ENCODE measurements at places on chromosomes 4 and X.

DNA sequence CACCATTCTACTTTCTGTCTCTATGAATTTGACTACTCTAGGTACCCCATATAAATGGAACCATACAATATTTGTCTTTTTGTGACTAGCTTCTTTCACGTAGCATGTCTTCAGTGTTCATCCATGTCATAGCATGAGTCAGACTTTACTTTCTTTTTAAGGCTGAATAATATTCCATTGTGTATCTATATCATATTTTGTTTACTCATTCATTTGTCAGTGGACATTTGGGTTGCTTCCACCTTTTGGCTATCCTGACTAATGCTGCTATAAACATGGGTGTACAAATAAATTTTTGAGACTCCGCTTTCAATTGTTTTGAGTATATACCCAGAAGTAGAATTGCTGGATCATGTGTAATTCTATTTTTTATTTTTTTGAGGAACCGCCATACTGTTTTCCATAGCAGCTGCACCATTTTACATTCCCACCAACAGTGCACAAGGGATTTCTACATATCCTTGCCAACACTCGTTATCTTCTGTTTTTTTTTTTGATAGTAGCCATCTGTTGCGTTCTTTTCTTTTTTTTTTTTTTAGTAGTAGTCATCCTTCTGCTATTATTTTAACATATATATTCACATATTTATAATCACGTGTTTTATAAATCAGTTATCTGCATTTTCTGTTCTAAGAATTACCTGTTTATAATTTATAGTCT is 158.0 kb upstream of the MED14 start:
- no peak for DNase-seq

DNA sequence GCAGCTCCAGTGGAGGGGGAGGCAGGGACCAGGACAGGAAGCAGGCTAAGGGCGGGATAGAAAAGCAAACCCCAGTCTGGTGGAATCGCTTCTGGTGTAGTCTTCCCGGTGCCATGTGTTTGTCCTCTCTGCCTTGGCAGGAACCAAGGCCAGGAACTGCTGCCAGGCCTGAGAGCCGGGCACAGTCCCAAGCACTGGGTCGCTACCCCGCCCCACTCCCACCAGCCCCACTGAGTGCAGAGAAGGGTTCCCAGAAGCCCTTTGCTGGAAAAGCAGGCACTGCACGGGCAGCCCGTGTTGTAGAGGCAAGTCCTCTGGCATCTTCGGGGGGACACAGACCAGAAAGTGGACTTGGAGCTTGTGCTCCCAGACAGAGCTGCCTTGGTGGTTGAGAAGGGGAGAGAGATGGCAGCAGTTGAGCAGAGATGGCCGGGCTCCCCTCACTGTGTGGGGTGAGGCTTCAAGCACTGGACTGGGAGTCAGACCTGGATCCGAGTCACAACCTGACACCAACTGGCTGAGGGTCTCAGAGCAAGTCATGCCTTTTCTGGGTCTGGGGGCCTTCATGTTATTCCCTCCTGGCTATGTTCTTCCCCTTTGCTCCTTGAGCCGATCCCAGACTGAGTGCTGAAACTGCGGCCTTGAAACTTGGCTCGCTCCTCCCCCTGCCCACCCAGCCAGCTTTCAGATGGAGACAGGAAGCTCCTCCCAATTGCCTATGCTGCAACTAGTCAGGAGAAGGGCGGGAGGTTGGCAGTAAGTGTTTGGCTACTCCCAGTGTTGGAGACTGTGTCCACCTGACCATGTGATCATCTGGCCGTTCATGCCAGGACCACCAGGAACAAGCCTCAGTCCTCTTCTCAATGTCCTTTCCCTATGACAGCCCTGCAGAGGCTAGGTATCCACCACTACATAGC is 59.7 kb upstream of the MTM1 start:
- no peak for DNase-seq

DNA sequence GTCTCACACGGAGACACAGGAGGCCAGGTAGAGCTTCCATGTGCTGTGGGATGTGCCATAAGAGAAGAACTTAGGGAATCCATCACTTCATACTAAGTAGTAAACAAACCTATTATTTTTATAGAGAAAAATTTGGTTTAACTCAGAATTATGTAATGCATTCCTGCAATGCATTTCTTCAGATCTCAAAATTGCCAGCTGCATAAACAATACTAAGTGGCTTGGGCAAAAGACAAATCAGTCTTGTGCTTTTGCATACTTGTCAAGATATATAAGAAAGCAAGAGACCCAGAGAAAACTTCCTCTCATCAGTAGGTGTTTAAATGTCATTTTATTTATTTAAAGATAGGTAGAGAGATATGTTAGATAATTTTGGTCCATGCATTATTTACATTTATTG is 382.1 kb upstream of the CTSO start:
- DNase-seq, result no peak

DNA sequence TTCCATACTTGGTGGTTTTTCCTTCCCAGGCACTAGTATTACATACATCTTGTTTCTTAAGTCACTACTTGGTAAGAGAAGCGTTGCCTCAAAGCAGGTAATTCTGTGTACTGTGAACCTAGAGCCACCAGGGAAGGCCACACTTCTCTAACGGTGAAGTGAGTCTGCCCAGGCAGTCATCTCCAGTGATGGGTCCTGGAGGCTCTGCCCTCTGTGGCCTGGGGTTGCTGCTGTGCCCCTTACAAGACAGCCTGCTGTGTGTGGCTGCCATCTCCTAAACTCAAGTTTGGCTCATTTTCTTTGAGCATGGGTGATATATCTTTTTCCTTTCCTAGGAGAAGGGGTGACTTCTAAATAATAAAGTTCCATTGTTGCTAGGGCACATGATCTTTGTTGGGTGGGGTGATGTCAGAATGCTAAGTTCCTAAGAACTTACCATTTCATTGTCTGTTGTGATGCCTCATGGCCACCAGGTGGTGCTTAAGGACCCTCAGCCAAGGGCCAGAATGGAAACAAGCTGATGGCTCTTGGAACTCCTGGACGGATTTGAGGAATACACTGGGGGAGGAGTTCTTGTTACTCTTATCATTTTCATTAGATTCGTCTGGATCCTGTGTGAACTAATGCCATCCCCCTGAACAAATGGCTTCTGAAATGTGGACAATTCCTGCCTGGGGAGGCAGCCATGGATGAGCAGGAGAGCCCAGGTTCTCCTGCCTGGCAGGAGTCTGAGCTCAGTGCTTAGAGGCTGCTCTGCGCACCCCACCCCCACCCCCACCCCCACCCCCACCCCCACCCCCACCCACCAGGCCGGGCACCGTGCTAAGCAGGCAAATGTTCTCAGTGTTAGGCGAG is 41.1 kb upstream of the WDR1 start:
- peak; percentile 38 for DNase-seq

GRCh38 chr4:61011051-61011450 is 189.1 kb upstream of the ADGRL3 start:
- DNase-seq, result no peak

GRCh38 chrX:134801267-134801666 is 143.0 kb upstream of the PLAC1 start:
- no peak for DNase-seq

GRCh38 chr4:20687864-20688263 is 12.4 kb upstream of the PACRGL start:
- no peak for DNase-seq

DNA sequence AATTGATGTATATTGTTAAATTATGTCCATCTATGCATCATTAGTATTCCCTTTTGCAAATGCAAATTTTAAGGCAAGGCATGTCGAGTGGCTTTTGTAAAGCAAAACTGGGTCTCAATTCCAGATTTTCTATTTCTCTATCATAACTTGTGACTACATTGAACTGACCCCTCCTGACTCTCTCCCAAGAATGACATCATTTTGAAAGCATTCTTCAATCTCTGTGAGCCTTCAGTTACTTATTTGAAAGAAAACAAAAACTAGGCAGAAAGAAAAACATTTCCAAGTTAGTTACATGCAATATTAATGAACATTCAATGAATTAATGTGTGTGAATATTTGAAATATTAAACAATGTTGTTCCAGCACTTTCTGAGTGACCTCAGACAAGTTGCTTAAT is 314.3 kb upstream of the CLNK start:
- no peak for DNase-seq

DNA sequence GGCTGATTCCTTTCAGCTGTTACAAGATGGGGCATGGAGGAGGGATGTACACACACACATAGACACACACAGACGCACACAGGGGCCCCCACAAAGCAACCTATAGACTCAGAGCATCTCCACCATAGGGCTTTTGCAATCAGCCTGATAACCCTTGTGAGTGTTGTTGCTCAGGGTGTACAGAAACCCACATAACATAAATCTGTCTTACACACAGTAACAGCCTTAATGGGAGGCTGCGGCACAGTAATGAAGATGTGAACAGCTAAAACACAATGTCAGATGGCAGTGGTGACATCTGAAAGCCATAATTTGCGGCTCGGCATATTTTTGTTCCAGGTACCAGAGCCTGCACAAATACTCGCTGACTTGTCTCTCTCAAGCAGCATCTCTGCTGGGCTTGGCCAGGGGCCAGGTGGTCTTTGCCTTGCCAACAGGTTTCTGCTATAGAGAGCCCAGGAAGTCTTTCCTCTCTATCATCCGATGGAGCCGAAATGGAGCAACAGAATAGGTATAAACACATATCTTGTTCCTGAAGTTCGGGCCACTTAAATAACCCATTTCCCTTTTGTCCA is 357.2 kb upstream of the GATB start:
- DNase-seq, result no peak

- no peak for DNase-seq
Observed at GRCh38 chrX:34341258-34341657, 209.1 kb upstream of the FAM47A start.

GRCh38 chr4:40299811-40300292 is 35.3 kb upstream of the CHRNA9 start:
- DNase-seq, result no peak

- DNase-seq, result no peak
Observed at GRCh38 chrX:129636175-129636681, 18.5 kb downstream of the APLN start.

DNA sequence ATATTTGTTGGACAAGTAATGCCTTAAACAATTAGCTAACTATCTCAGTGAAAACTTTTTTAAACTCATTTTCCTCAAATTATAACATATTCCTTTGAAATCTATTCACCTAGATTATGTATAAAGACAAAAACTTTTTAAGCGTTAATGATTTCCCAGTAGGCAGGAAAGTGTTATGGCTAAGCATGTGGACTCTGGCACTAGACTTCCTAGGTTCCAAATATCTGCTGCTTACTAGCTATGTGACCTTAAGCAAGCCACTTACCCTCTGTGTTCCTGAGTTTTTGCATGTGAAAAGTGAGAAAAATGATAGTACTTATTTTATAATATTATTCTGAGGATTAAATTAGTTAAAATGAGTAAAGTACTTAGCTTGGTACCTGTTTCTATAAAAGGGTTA is 301.8 kb downstream of the STPG2 start:
- DNase-seq, result no peak

DNA sequence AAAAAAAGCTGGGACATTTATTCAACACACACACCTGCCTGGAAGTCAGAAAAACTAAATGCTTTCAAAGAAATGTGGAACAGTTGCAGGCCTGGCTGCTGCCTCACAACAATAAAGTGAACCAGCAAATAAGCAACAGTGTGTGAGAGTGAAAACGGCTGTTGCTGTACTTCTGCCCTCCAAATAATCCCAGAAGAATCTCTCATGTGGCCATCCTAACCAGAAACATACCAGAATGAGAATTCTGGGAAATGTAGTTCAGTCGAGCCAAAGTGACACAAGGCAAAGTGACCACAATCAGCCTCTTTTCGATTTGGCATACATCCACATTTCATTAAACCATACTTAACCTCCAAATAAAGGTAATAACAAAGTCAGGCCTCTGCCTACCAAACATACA is 204.5 kb downstream of the SLC7A11 start:
- no peak for DNase-seq

- peak; percentile 45 for DNase-seq
Observed at GRCh38 chrX:40012868-40013265, 84.9 kb downstream of the BCOR start.

- DNase-seq, result no peak
Observed at GRCh38 chr4:39525822-39526690, 1.2 kb downstream of the UGDH start.

DNA sequence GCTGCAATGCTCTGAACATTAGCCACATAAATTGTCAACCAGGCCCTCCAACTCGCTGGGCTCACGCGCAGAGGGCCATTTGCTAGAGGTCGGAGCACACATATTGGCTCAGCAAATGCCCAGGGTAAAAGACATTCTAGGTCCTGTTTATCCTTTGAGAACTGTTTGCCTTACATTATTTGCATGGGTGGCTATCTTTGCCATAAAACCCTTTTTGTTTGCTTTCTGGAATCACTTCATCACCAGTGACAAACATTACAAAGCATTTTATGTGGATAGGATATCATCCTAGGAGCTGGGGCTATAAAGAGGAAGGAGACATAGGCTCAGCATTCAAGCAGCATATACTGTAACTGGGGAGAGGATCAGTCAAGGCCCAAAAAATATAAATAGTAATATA is 149.2 kb upstream of the RAI2 start:
- no peak for DNase-seq

- DNase-seq, result no peak
Observed at GRCh38 chr4:5770051-5770450, 59.0 kb downstream of the EVC start.

DNA sequence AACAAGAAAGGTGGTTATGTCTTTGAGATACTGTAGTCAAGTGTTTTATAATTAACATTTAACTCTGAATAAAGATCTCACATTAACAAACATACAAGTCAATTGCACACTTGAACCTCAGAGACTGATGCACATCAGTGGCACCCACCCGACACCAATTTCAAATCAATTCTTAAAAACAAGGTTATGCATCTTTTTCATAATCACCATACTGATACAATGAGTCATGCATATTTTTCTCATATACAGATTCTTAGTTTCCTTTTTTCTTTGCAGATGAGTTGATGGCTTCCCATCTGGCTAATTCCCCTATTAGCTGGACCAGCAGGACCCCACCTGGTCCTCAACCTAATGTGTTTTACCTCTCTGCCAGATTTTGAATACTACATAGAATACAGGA is 136.2 kb upstream of the RPL34 start:
- no peak for DNase-seq

DNA sequence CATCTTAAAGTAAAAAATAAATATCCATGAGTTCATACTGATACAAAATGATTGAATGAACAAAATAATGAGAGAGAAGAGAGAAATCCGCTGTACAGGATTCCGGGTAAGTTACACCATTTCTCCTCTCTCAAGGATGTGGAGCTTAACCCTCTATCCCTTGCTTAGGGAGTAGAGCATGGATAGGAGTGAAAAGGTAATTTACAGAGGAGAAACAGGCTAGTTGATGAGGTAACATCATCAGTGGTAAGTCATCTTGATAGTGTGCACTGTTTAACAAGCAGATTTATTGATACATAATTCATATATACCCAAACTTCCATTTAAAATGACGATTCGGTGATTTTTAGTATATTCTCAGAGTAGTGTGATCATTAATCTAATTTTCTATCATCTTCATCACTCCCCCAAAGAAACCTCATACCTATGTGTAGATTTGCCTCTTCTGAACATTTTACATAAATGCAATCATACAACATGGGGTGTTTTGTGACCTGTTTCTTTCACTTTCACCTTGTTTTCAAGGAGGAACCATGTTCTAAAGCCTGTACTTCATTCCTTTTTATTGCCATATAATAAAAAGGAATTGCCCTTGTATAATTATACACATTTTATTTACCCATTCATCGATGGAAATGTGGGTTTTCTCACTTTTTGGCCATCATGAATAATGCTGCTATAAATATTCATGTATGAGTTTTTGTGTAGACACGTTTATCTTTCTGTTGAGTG is 34.8 kb downstream of the F11 start:
- no peak for DNase-seq
